ENCODE measurements at places on chromosomes 13 and 19.

- no peak for DNase-seq
Measured at GRCh38 chr19:14073925-14074838, 1.6 kb downstream of the MISP3 start.

DNA sequence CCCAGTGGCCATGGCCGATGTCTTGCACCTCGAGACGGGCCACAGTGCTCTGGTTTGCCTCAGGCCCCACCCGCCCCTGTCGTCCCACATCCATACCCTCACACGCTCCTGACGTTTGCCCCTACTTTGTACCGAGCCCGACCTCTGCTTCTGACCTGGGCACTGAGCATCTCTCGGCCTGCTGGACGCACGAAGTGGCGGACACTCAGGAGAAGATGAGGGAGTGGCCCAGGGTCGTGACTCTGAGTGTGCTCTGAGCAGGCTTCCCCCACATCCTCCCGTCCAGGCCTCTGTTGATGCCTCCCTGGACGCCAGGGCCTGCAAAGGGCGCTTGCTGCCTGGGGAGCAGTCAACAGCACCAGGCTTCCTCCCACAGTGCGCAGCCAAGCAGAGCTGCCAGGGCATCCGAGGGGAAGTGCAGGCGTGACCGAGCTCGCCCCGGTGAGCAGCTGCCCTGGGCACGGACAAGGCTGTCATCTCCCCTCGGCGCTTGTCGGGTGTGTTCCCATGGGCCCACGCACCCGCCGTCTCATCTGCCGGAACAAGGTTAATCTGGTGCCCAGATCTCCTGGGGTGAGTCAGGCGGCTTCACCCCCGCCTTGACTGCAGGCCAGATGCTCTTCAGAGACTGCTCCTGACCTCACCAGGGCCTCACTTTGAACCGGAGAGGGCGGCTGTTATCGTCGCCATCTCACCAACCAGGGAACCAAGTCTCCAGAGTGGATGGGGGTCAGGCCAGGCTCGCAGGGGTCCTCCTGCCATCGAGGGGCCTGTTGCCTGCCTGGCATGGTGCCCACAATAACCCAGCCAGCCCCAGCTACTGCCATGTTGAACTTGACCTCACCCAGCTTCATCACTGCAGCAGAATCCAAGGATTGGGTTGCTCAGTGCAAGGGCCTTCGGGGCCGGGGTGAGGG is 27.2 kb downstream of the COMP start:
- DNase-seq = no peak

GRCh38 chr13:27592865-27593264 is 27.5 kb downstream of the LNX2 start:
- DNase-seq = no peak

- no peak for DNase-seq
Measured at GRCh38 chr13:50699874-50700663, 143.4 kb downstream of the DLEU7 start.

DNA sequence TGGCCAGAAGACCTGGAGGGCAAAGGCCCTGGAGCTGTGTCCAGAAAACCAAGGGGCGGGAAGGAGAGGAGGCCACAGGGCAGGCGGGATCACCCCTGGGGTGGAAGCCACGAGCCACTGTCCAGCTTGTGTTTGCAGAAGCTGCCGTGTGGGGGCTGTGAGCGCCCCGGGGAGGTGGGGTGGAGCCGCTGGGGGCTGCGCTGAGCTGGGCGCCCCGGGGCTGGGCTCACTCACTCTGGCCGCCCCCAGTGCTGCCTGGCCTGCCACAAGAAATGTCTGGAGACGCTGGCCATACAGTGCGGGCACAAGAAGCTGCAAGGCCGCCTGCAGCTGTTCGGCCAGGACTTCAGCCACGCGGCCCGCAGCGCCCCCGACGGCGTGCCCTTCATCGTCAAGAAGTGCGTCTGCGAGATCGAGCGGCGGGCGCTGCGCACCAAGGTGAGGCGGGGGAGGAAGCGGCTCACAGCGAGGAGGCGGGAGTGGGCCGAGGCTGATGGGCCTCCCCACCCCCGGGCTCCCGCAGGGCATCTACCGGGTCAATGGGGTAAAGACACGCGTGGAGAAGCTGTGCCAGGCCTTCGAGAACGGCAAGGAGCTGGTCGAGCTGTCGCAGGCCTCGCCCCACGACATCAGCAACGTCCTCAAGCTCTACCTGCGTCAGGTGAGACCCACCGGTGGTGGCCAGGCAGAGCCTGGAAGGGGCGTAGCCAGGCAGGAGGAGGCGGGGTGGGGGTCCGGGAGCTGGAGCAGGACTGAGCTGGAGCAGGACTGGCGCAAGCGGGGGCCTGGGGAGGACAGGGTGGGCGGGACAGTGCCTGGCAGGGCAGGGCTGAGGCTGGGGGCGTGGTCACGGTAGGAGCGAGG is 13.6 kb downstream of the POLR2E start:
- DNase-seq = no peak

GRCh38 chr13:41401366-41401765 is 56.0 kb upstream of the RGCC start:
- no peak for DNase-seq

DNA sequence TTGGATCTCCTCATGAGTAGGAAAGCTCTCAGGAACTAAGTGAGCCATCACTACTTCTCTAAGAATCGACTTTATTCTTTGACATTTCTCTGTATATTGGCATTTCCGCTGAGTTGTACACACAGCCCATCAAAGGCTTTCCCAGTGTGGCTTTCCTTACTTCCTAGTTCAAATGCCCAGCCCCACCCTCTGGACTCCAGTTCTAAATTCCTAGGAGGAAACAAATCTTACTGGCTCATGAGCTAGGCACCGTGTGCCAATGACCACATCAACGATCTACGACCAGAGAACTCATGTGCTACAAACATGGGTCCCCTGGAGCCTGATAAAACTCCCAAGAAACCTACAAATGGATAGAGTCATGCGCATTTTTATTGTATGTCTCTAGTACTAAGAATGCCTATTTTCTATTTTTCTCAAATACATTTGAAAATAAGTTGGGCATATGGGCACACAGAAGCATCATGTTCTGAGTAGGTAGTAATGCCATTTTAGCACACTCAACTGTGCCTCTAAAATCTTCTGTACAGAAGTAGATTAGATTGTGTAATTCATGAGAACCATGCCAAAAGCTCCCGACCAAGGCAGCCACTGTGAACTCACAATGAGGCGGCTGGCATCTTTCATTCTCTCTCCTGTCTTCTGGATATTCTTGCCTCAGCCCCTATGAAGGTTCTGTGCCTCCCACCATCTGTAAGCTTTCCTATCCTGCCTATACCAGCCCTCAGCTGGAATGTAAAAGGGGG is 10.5 kb upstream of the RAP2A start:
- no peak for DNase-seq

GRCh38 chr19:5804516-5805461 is at the start of gene NRTN:
TSS of gene NRTN (plus strand) at chr19:5805067. CDS start at chr19:5824166, 19,099 bp downstream.
- no peak for DNase-seq

GRCh38 chr13:74136084-74136658 is 2.0 kb upstream of the KLF12 start:
- no peak for DNase-seq

DNA sequence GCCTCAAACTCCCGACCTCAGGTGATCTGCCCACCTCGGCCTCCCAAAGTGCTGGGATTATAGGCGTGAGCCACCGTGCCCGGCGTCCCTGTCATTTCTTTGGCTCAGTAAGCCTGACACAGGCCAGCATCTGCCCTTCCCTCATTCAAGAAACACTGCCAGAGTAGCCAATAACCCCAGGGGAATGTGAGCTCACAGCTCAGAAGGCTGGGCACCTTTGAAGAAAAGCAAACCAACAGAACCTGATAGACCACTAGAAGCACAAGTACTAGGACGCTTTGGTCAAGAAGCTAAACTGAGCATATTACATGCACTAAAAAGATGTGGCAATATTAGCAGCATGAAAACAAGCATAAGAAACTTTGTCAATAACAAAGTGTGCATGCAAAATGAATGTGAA is 14.2 kb downstream of the SIGLEC5 start:
- no peak for DNase-seq

GRCh38 chr19:11446652-11447301 is 11.3 kb downstream of the PRKCSH start:
- no peak for DNase-seq

DNA sequence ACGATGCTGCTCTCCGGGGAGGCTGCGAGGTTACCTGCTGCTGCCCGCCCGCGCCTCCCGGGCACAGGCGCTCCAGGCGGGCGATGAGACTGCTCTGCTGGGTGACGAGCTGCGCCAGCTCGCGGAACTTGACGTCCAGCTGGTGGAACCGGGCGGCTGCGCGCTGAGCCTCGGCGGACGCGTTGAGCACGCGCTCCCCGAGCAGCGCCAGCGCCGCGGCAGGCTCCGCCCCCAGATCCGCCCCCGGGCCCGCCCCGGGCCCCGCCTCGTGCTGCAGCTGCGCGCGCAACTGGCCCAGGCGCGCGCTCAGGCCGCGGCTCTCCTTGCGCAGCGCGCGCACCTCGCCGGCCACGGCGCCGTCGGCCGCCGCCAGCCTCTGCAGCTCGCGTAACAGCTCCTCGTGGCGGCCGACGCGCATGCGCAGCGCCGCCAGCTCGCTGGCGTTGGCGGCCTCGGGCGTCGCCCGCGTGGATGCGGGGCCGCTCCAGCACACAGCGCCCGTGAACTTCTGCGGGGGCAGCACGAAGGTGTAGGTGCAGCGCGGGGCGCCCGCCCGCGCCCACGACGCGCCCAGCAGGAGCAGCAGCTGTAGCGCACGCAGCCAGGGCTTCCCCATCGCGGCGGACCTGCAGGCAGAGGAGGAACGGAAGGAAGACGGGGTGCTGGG is 6.4 kb downstream of the ANGPTL6 start:
- DNase-seq = peak; percentile 50

DNA sequence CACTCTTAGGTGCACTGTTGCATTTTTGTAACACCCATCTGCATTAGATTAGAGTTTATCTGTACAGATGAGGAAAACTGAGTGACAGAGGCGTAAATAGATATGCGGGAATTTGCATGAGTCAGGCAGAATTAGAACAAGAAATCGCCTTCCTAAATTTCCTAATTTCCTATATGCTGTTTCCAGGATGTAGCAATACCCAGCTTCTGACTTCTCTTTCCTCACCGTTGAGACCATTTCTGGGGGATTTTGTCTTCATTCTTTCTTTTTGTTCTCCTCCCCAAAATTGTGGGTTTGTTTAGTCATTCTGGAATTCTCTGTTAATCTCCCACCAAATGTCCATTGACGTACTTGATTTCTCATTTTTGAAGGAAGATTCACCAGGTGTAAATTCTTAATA is 10.6 kb upstream of the ZNF792 start:
- no peak for DNase-seq

- no peak for DNase-seq
Measured at GRCh38 chr19:35718345-35719041, 690 bp downstream of the KMT2B start.

- no peak for DNase-seq
Measured at GRCh38 chr13:40781717-40782116, 7.7 kb upstream of the SLC25A15 start.

DNA sequence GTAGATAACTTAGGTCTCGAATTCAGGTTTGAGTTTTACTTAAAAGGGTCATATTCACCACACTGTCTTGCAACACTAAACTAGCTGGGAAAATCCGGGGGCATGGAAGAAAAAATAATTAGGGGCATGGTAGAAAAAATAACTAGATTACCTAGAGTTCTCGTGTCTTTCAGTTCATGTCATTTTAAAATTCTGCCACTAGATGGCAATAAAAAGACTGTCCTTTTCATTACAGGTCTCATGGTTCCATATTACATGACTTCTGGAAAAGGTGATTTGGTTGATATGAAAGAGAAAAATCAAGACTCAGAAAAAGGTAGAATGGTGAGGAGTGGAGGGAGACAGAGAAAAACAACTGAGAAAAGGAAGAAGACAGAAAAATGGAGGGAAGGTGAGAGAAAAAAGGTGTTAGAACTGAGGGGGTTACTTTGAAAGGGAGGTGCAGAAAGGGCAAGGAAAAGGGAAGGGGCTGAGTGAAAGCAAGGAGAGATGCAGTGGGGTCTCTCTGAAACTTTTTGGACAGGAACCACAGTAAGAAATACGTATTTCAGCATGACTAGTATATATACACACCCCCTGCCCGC is 299.0 kb downstream of the KLF12 start:
- peak; percentile 8 for DNase-seq

- no peak for DNase-seq
Measured at GRCh38 chr13:108120302-108120701, 95.0 kb downstream of the LIG4 start.

DNA sequence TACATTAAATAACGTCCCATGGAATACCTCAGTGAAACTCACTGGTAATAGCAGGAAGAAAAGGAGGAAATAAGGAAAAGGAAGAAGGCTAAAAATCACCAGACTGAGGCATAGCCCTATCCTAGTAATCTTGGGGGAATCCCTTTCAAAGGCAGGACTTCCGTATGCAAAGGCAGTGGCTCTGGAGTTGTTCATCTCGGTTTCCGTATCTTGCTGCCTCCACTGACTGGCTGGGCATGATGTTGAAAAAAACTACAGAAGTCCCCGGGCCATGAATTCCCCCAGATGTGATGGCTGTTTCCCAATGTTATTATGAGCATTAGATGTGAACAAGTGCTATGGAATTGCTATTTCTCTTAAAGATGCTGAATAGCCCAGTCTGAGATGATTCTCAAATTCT is 5.5 kb downstream of the FPR2 start:
- DNase-seq = no peak

DNA sequence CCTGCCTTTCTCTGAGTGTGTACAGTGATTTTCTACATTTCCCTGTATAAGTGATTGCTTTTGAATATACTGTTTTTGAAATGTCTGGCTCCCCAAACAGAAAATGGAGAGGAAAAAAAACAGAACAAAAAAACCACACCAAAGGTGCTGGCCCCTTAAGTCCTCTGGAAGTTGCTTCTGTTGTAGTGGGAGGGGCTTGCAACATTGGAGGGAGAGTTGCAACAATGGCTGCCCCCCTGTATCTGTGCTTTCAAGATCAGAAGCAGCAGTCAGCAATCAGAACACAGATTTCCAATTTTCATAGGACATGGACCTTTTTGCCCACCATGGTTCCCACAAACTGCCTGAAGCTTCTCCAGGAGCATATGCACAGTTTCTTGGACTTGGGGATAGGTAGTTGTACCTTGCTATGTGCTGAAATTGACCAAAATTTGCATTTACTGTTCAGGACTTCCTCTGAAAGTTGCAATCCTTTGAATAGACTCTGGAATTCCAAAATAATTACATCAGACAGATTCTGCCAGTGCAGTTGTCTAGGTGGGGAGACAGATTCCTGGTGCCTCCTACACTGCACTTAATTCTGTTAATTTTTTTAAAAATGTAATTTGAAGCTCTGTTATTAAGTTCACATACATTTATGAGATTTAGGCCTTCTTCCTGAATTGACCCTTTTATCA is 13.8 kb downstream of the BIVM start:
- DNase-seq = no peak

- no peak for DNase-seq
Measured at GRCh38 chr19:17469092-17469480, 1.2 kb upstream of the SLC27A1 start.

DNA sequence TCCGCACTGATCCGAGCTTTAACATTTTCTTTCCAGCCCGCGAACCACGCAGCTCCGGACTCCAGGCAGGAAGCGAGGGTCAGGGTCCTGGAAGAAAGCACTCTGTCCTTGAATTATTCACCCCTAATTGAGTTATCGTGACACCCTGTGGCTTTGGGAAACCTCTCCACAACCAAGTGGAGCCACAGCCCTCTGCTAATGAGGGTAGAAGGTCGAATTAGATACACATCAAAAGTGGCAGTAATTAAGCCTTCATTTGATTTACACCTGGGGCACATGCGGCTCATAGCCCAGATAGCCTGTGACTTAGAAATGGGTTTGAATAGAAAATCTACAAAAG is 15.9 kb upstream of the RNF17 start:
- no peak for DNase-seq

GRCh38 chr13:111663953-111664421 is 343.5 kb downstream of the TEX29 start:
- no peak for DNase-seq
